ENCODE measurements at places on chromosomes 7 and 10. TPM values are rescaled to one million over a fixed set of nuclear protein-coding genes. Genes with fewer than 3 reads are reported as not detected.

GRCh38 chr7:37000511-37000910, 276.2 kb upstream of the AOAH start:
- DNase-seq, result peak; percentile 31

DNA sequence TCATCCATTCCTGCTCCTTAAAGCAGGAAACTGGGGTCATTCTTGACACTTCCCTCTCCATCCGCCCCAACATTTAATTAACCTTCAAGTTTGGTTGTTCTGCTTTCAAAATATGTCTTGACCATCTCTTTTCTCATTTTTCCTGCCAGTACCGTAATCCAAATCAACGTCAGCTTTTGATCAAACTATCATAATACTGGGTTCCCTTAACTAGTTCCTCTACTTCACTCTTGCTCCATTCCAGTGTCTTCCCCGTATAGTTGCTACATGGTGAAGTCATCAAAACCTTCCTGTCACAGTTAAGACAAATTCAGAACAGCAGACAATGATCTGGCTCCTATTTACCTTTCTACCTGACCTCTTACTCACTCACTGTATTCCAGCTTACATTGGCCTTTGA, 6.6 kb upstream of the KLF14 start:
- DNase-seq, result no peak

GRCh38 chr10:4285121-4285520, 500.1 kb upstream of the KLF6 start:
- no peak for DNase-seq

- no peak for DNase-seq
These were observed 114.9 kb upstream of the NANOS1 start for GRCh38 chr10:118914629-118915028.

DNA sequence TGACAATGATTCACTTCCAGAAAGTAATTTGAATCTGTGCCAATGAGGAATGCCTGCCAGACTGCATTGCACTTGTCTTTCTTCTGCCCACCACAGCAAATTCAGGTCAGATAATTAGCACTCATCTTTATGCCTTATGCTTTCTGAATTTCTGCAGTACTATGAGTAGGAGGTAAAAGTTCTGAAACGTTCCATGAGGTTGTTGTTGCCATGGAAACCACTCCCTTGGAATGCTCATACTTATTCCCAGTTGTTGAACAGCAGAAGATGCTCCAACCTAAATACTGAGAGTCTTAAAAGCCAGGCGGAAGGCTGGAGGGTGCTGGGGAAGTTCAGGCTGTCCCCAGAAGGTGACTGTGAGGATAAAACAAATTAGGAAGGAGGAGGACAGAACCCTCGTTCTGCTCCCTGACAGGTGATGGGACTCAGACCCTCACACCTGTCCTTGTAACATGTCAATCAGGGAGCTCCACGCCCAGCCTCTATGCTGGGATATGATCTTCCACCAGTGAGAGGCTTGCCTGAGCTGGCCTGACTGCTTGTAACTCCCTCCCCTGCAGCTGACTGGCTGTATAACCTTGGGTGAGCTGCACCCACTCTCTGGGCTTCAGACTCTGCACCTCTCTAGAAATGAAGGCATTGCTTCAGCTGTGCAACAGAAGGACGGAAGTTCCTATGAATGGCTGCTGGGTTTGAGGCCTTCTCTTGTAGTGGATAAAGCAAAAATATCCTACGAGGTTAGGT, 554.3 kb upstream of the MGMT start:
- DNase-seq, result peak; percentile 86

GRCh38 chr7:83040484-83040883, 122.2 kb downstream of the PCLO start:
- DNase-seq, result no peak

Gene HYAL4
- not detected for polyA plus RNA-seq

Gene MCM10
- polyA plus RNA-seq, result 7.7 TPM

Gene RASA4B
- polyA plus RNA-seq, result 48.9 TPM
